ENCODE measurements at places on chromosomes 7 and 10.
A peak's percentile ranks its signal among the peaks of the same experiment; 100 is the strongest.

- DNase-seq = no peak
Measured at GRCh38 chr10:68871105-68871711, 29.9 kb upstream of the DDX50 start.

GRCh38 chr7:55786901-55787300 is 75.7 kb downstream of the SEPTIN14 start:
- no peak for DNase-seq

GRCh38 chr7:40316176-40316575 is 181.4 kb downstream of the SUGCT start:
- DNase-seq = no peak

DNA sequence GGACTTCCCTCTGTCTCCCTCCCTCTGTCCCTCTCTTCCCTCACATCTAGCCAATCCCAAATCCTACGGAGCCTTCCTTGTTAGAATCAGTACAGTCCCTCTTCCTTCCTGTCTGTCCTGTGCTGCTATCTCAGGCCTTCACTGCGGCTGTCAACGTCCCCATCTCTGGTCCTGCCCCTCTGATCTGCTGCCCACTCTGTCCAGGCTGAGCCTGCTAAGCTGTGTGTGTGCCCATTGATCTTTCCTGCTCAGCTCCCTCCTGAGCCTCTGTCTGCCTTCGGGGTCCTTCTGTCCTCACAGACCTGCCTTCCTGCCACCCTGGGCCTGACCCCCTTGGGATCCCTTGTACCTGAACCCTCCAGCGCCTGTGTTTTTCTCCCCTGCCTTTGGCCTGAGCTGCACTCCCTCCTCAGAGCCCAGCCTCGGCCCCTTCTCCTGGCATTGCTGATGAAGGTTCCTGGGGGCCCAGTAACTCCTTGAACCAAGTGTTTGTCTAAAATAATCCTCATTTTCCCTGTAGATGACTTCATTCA is 182.1 kb upstream of the SHH start:
- no peak for DNase-seq

- no peak for DNase-seq
Measured at GRCh38 chr10:124622158-124622557, 122.0 kb downstream of the FAM53B start.

DNA sequence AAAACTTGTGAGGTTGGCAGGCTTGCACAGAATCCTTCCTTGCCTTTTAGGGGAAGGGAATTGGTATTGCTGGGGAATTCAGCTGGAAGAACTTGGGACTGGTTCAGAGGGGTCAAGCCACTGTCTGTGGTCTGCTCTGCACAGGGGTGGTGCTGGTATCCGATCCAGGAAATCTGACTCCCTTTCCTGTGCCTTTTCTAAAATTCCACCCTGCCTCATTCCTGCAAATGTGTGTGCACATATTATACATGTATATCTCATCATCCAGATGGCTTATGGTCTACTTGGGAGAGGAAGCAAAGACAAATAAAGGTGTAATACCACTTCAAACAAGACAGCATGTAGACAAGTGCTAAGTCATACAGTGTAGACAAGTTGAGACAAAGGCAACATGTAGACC is 14.3 kb downstream of the UBTD1 start:
- no peak for DNase-seq

GRCh38 chr7:17680943-17681351 is 259.3 kb downstream of the SNX13 start:
- DNase-seq = no peak

DNA sequence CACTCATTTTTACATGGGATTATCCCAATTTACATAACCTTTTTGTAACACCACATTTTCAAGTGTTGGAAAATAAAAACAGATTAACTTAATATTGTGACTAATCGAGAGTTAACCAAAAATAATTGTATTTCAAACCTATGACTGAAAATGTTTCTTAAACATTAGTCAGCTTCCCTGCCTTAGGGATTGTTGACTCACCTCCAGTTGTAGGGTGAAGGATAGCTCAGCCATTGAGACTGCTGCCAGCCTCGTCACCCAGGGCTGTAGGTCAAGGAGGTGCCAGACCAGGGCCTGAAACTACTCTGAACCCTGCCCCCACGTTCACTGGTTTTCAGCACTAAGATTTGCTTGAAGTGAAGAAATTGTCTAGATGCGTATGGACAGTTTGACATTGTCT is 351.2 kb downstream of the GFRA1 start:
- DNase-seq = no peak

GRCh38 chr10:78794736-78795455 is 273.9 kb upstream of the ZMIZ1 start:
- DNase-seq = no peak

DNA sequence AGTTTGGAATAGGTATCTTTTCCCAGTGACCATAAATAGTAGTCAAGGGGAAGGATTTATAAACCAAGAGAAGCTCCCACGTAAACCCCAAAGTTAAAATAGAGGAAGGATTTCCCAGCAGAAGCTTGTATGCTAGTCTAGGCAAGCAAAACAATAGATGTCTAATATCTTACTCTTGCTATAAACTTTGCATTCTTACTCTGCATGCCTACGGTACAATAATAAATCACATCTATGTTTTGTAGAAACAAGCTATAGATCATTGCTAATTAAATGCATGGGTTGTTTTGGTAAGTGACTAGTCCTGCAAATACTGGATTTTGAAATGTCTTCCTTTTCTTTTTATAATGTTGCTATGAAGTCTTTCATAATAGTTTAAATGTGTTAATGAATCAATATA is 585.5 kb downstream of the INHBA start:
- DNase-seq = no peak

DNA sequence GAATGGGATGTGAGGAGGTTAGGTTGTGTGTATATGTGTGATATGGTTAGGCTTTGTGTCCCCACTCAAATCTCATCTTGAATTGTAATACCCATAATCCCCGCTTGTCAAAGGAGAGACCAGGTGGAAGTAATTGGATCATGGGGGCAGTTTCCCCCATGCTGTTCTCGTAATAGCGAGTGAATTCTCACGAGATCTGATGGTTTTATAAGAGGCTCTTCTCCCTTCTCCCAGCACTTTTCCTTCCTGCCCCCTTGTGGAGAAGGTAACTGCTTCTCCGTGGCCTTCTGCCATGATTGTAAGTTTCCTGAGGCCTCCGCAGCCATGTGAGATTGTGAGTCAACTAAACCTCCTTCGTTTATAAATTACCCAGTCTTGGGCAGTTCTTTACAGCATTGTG is 47.3 kb downstream of the NPVF start:
- no peak for DNase-seq

- no peak for DNase-seq
Measured at GRCh38 chr7:155107126-155107525, 37.0 kb downstream of the HTR5A start.

DNA sequence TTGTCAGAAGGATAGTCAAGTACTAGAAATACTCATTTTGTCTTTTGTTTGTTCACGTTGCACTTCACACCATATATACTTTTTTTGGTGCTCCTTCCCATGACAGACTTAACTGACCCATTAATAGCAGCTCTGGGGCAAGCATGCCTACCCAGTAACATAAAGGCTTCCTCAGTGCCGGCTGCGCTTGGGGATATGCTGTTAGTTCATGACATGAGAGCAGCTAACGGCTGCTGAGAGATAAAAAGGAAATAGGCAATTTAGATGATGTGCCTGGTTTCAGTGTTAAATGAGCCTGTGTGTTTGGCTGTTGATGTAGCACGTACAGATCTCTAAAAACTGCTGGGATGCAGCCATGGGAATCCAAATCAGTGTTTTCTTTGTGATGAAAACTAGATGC is 86.4 kb downstream of the TAX1BP1 start:
- no peak for DNase-seq

DNA sequence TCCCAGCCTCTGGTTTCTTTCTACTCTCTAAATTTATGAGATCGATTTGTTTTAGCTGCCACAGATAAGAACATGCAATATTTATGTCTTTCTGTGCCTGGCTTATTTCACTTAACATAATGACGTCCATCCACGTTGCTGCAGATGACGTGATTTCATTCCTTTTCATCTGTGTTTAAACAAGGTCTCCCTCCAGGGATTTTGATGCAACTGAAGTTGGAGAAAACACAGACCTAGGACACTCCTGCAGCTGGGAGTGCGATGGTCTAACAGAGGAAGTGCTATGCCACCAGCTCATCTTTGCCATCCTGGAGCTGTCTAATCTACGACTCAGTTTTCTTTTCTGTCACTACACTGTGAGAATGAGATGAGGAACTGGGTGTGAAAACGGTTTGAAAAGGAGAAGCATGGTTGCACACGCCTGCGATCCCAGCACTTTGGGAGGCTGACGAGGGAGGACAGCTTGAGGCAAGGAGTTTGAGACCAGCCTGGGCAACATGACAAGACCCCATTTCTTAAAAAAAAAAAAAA is 1.5 kb upstream of the KCTD7 start:
- peak; percentile 17 for DNase-seq

DNA sequence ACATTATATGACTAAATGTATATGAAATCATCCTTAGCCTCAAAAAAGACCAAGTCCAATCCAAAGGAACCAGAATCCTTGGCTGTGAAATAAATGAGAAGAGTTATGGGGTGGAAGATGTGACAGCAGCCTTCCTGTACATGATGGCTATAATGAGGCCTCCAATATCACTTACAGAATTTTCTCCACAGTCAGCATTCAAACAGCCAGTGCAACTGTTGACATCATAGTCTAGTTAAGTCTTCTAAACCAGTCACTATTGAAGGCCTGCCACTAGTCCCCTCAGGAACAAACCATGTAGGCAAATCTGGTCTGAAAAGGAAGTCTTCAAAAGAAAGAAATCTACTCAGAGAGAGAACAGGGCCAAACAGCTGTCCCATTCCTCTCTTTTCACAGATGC is 219.5 kb upstream of the CCDC6 start:
- no peak for DNase-seq

DNA sequence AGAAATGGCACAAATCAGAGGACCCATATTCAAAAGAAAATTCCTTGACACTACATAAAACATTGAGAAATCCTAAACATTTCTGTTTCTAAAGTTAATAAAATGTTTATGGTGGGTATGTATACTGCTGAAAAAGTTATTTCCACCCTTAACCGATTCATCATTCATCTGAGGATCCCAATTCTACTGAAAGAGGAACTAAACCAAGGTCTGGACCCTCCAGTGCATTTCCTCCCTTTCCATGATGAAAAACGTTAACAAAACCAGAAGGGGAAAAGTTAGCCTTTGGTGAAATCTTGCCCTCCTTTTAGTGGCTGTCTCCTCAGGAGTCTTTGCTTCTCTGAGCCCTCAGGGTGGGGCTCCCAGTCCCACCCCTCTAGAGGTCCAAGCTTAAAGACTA is 144.5 kb upstream of the ASAH2 start:
- no peak for DNase-seq

DNA sequence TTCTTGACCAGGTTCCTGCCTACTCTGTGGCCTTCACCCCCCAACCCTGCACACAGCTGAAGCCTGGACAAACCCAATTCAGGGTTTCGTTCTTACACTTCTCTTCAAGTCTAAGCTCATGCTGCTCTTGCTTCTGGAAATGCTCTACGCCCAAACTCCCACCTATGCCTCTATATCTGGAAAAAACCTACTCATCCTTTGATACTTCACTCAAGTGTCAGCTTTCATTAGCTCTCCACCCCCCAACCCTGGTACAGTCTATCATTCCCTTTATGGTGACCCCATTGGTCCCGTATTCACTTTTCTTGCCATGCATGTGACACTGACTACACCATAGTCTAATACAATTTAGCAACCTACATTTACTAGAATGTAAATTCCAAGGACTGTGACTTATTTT is 220.9 kb upstream of the PLXNA4 start:
- DNase-seq = no peak

Data from substantia nigra (tissue), 51 donors.